BJ (cell line): ENCODE measurements at places on chromosomes 2 and 18.
A peak's percentile ranks its signal among the peaks of the same experiment; 100 is the strongest.

DNA sequence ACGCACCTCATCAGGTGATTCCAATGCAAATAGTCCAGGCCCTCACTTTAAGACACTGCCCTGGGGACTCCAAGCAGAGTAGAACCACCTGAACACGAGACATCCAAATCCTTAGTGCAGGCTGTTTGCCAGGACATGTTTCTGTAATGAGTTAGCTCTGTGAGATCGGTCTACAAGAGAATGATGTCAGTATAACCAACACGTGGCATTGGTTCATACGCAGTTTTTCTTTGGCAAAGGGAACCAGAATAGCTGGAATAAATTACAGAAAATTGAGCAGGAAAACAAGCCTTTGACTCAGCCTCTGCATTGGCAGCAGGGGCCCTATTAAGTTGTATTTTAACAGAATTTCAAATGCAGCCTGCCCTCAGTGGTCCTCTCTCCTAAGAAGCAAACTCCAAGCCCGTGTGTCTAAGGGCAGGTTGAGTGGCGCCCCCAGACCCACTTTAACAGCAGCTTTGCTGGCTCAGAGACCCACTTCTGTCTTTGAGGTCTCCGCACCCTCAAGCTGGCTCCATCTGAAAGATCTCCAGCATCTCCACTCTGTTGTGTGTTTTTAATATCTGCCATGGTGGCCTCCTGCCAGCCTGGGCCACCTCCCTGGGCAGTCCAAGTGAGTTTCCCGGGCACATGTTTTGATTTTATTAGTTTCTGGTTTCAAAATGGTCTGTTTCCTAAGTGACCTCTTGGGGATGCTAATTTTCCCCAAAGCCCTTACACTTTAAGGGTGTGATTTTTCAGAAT, 61.3 kb downstream of the ALPK2 start:
- peak; percentile 95 for DNase-seq

- DNase-seq: no peak
These were observed 181.7 kb upstream of the ETAA1 start for GRCh38 chr2:67215214-67216055.

DNA sequence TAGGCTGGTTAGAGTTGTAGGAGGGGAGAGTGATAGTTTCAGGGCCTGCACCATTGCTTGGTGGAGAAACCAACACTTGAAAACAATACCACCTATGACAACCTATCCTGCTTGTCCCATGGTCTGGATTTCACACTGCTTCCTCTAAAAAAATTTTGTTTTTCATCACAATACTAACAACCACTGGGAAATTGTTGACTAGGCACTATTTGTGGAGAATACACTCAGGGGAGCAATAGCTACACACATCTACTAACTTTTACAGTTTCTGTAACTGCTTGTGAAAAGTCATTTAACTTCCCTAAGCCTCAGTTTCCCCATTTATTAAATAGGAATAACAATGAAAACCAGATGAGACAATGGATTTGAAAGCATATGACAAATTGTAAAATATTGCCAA, 4.1 kb upstream of the CRYGB start:
- no peak for DNase-seq

DNA sequence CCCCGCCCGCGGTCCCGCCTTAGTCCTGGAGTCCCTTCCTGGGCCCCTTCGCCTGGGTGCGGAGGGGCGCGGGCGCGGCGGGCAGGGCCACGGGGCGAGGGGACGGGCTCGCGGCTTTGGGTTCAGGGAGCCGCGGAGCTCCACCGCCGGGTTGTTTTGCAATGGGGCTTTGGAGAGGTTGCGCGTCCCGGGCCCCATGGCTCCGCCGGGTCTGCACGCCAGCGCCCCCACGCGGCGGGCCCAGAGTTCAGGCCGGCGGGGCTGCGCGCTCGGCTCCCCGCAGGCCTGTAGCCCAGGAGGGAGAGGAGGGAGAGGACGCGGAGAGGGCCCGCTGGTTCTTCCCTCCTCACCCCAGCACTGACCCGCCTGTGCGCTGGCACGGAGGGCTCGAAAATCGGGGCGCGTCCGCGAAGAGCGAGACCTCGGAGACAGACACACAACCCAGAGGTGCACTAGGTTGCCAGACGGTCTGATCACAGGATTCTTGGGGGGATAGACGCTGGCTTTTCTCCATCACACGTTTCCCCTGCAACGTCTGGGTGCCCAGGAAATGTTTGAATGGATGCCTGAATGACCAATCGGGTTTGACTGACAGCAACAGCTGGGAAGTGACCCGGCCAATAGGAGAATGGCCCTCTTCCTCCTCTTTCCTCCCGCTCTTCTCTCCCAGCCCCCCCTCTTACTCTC, 4.9 kb upstream of the SIX2 start:
- DNase-seq: no peak

DNA sequence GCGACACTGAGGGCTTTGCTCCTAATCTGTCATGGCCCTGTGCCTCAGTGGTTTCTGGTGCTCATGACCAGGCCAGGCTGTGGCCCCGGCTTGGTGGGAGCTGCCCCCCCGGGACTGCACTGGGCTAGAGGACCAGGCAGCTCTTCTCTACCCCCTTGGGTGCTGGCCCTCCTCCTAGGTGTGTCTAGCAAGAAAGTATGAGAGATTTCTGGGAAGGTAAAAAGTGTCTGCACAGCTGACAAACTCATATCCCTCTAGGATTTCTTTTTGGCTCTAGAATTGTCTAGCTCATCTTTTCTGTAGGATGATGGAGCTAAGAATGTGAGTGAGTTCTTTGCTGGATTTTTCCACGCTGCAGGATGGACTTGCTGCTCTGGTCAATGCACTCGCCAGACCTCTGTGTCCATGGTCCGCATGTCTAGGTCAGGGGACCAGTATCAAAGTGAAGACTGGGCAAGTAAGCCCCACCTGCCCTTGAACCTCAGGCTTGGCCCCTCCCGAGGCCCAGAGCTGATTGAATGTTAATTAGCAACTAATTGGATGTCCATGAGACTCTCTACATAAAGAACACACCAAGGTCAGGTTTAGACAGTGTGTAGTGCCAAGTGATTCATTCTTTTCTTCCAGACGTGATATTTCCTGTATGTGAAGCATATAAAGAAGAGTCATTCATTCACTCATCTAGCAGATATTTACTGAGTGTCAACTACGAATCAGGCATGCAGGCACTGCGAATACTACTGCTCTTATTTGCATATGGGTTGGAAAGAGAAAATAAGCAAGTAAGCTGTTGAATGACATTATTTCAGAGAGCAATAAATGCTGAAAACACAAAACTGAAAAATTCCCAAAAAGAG, 15.6 kb upstream of the PSD4 start:
- DNase-seq: peak; percentile 24

GRCh38 chr2:72979896-72980295, 62.6 kb downstream of the EMX1 start:
- DNase-seq: no peak

- DNase-seq: no peak
These were observed 326.5 kb downstream of the SATB2 start for GRCh38 chr2:199131136-199131655.

- DNase-seq: no peak
These were observed 180.9 kb downstream of the TRABD2A start for GRCh38 chr2:84700006-84700405.

GRCh38 chr2:191696001-191696400, 18.1 kb downstream of the NABP1 start:
- peak; percentile 73 for DNase-seq

DNA sequence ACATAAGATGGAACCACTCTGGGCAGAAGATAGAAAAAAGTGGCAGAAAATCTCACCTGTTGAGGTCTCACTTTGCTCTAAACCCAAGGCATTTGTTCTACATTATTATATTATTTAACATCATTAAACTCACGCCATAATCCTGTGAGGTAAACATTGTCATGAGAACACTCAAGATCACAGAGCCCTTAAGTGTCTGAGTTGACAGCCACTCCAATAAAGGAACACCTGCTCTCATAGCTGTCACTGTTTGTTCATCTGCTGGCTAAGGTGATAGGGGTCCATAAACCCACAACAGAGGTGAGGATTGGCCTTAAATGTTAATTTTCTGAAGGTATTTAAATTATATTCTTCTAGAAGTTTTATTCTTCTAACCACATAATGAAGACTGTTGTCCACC, 439.7 kb downstream of the RIT2 start:
- no peak for DNase-seq

- peak; percentile 75 for DNase-seq
These were observed 163.5 kb downstream of the UXS1 start for GRCh38 chr2:106030287-106031268.

DNA sequence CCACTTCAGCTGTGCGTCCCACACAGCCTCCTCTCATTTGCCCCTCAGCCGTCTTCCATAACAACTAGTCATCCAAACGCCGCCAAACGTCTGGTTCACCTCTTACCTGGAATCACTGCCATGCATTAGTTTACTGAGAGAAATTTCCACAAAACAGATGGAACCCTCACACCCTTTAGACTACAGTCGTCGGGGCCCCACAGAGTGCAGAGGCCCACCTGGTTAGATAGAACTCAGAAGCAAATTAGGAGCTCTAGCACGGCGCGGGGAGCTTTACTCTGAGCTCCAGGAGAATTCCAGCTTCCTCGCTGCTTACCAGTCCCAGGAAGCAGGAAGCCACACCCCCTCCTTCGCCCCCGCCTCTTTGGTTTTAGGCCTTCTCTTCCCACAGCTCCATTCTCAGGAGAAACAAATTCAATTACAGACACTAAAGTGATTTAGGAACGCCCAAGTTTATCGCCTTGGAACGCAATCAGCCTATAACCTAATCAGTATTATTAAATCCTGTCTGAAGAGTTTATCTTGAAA, 9.4 kb downstream of the RNU2-63P start:
- DNase-seq: no peak

- DNase-seq: peak; percentile 58
These were observed 16.0 kb upstream of the SNORC start for GRCh38 chr2:232854082-232854481.

- DNase-seq: no peak
These were observed at the start of gene SLC35F6 for GRCh38 chr2:26764078-26764887. TSS of gene SLC35F6 (plus strand) at chr2:26764284. CDS start at chr2:26764350, 66 bp downstream.

GRCh38 chr2:239579524-239580198, 178.8 kb upstream of the HDAC4 start:
- DNase-seq: no peak

- peak; percentile 64 for DNase-seq
These were observed 59.4 kb downstream of the HK2 start for GRCh38 chr2:74893332-74893731.

- DNase-seq: no peak
These were observed 184.4 kb downstream of the MYO3B start for GRCh38 chr2:170362313-170362870.

GRCh38 chr2:32962690-32963089, 15.9 kb downstream of the LTBP1 start:
- DNase-seq: no peak

DNA sequence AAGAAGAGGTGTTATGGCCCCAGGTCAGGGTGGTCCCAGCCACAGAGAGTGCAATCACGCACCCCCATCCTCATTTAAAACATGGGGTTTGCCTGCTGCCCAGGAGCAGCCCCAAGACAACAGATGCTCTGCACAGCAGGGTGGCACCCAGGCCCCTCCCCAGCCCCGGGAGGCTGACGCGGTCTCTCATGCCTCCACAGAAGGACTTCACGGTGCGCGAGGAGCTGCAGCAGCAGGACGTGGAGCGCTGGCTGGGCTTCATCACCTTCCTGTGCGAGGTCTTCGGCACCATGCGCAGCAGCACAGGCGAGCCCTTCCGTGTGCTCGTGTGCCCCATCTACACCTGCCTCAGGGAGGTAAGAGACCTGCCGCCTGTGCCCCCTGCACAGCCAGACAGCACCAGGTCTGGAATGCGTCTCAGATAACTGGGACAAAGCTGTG, 133.7 kb downstream of the SMAD7 start:
- no peak for DNase-seq

DNA sequence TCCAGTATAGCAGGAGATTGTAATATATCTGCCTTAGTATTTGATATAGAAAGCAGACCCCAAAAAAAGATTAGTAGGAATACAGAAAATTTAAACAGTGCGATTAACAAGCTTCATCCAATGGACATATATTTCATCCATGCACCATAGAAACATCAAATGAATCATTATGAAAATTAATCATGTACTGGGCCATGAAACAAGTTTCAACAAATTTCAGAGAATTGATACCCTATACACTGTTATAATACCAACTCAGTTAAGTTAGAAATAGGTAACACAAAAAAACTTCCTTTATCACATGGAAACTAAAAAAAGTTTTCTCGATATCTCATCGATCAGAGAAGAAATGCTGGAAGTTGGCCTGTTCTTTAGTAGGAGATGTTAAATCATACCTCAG, 192.1 kb upstream of the STON1 start:
- no peak for DNase-seq

DNA sequence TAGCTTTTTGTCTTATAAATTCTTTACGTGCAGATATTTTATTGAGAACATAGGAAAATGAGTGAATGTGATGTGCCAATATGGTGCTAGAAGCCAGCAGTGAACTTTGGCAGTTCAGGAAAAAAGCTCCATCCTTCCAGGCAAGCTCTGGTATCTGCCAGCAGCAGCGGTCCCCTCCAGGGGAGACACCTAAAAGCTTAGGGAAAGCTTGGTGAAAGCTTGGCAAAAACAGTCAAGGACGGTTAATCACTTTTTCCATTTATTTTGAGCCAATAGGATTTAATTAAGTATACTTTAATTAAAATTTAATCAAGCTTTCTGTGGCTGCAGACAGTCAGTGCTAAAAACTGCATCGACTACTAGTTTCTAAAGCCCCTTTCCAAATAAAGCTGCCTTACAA, 60.4 kb downstream of the PID1 start:
- no peak for DNase-seq

GRCh38 chr18:13369756-13370510, 151.4 kb downstream of the LDLRAD4 start:
- DNase-seq: no peak

GRCh38 chr18:48129621-48130082, 199.2 kb upstream of the SMAD2 start:
- DNase-seq: no peak

GRCh38 chr2:151085181-151085611, 176.5 kb downstream of the RBM43 start:
- no peak for DNase-seq

GRCh38 chr18:23949863-23950262, 64.7 kb upstream of the TTC39C start:
- no peak for DNase-seq

DNA sequence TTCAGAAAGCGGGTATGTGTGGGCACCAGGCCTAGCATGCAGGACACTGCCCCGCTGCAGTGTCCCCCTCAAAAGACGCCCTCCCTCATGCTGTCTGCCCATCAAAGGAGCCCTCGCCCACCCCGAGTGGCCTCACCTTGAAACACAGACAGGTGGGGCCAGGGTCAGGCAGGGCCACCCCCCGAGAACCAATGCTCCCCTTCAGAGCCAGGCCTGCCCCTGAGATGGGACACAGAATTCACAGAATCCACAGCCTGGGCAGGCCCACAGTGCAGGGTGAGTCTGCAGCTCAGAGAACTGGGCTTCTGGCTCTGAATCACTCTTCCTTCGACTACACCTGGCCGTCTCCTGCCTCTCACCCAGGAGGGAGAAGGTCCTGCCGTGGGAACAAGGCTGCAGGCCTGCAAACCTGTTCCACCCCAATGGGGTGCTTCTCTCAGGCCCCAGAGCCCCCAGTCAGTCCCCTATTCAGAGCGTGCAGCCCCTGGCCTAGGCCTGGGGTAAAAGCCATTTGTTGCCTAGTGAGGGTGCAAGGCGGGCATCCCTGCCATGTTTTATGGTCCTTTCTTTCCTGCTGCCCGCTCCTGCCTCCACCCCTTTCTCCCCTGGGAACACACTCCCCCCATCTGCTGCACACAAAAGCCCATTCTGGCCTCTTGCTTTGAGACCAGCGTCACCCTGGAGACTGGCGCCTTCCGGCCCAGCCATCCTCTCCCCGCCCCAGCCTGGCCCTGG, 11.3 kb upstream of the ARHGEF4 start:
- no peak for DNase-seq
